ENCODE measurements at places on chromosomes 3 and 15.

GRCh38 chr15:77036537-77037387 lies 34.1 kb downstream of the TSPAN3 start:
- no peak for DNase-seq

GRCh38 chr3:72446218-72447058 lies 401.8 kb downstream of the SHQ1 start:
- DNase-seq = no peak

DNA sequence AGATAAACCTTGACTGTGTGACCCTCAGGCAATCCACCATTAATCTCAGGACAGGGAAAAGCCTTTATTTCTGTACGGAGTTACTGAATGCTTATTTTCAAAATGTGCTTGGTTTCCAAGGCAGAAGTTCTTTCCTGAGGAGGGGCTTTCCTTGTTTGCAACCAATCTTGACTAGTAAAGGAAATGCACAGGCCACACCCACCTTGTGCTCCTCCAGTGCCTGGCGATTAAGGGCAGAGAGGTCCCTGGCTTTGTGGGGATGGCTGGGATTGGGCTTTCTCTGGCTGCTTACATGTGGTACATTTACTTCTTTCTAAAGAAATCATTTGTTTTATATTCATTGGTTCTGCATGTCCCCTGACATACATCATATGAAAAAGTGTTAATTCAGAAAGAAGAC lies 47.8 kb downstream of the ZNF621 start:
- DNase-seq = no peak

DNA sequence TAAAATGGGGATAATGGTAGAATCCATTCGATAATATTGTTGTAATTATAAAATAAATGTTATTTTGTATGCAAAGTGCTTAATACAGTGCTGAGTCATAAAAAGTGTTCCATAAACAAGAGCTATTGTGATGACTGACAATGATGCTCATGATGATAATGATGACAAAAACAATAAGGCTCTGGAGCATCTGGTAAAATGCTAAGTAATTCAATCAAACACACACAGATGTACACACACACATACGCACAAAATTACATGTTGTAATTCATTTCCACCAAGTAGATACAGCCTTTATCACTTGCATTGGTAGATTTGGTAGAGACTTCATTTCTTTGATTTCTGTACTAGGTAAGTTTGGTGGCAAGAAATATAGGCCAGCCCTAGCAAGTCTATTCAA lies 163.8 kb downstream of the FHIT start:
- no peak for DNase-seq

- no peak for DNase-seq
Observed at GRCh38 chr3:14991151-14991742, 43.9 kb downstream of the NR2C2 start.

DNA sequence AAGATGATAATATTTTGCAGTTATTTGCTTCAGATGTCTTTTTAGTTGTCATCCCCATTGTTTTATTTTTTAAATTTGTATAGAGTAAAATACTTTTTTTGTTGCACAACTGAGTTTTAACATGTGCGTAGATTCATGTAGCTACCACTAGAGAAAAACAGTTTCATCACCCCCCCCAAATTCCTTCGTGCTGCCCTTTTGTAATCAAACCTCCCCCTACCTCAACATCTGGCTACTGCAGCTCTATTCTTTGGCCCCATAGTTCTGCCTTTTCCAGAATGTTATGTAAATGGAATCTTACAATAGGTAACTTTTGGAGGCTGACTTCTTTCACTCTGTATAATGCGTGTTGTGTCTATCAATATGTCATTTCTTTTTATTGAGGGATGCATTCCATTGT lies 232.0 kb upstream of the RASGRP1 start:
- DNase-seq = no peak

DNA sequence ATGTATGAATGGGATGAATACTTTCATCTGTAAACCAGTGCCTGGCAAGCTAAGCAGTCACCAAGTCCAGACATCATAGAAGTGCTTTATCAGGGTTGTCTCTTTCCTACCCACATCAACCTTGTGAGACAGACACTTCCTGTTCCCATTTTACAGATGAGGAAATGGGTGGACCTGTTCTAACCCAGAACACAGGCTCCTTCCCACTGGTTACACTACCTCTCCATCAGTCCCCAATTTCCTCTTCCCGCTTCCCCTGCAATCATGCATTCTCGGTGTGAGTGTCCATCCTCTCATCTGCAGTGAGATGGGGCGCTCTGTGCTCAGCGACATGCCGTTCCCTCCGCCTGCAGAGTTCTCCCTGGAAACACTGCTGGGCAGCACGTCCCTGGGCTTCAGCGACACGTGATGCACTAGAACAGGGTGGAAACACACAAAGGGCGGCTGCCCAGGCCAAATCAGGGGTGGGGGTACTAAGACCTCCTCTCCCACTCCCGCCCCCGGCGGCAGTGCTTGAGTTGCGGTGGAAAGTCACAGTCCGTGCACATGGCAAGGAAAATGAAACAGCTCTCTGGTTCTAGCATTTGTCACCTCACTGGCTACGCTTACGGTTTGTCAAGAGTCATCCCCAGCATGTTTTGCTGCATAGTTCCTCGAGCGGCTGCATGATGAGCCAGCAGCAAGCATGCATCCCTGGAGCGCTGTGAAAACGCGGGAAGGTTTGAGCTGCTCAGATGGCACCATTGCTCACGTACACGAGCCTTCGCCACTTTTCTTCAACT lies 201.1 kb downstream of the ADAMTS17 start:
- no peak for DNase-seq

DNA sequence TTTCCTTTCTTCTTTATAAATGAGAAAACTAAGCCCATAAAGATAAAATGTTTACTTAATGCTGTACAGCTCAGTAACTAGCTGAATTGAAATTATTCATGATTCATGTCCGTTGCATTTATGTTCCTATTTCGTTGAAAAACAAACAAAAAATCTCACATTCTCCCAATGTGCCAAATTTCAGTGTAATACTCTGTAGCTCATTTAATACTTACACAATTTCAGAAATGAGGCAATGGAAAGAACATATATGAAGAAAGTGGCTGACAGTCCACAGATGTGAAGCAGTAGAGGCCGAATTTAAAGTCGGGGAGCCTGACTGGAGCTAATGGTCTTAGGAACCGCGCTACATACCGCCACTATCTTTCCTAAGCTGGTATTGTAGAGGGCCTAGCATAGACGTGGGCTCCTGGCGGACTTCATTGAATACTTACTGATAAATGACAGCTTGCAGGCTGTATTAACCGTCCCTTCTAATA lies 651 bp downstream of the PLSCR2 start:
- no peak for DNase-seq

- no peak for DNase-seq
Observed at GRCh38 chr3:50139718-50140423, 15.3 kb upstream of the SEMA3F start.

DNA sequence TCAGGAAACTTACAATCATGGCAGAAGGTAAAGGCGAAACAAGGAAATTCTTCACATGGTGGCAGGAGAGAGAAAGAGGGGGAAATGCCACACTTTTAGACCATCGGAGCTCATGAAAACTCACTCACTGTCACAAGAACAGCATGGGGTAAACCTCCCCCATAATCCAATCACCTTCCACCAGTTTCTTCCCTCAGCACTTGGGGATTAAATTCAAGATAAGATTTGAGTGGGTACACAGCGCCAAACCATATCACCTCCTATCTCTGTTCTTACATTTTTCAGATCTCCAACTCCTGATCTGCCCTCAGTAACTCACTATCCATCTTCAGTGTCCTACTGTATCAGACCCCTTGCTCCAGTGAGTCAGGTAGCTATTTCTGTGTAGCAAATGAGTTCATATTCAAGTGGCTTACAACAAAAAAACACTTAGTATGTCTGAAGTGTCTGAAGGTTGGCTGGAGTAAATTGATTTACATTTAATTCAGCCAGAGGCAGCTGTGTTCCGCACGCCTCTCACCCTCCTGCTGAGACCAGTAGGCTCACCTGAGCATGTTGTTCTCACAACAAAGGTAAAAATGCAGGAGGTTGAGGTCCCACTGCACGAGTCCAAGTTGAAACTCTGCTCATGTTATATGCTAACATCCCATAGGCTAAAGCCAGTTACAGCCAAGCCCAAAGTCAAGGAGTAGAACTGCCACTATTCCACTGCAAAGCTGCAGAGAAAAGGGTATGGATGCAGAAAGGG lies 180.7 kb upstream of the LMCD1 start:
- no peak for DNase-seq

GRCh38 chr3:111299192-111299615 lies 227.6 kb downstream of the NECTIN3 start:
- DNase-seq = no peak

- DNase-seq = no peak
Observed at GRCh38 chr3:157029365-157029790, 130.6 kb downstream of the CCNL1 start.

- DNase-seq = no peak
Observed at GRCh38 chr3:46129588-46130272, 78.4 kb downstream of the CCR1 start.

DNA sequence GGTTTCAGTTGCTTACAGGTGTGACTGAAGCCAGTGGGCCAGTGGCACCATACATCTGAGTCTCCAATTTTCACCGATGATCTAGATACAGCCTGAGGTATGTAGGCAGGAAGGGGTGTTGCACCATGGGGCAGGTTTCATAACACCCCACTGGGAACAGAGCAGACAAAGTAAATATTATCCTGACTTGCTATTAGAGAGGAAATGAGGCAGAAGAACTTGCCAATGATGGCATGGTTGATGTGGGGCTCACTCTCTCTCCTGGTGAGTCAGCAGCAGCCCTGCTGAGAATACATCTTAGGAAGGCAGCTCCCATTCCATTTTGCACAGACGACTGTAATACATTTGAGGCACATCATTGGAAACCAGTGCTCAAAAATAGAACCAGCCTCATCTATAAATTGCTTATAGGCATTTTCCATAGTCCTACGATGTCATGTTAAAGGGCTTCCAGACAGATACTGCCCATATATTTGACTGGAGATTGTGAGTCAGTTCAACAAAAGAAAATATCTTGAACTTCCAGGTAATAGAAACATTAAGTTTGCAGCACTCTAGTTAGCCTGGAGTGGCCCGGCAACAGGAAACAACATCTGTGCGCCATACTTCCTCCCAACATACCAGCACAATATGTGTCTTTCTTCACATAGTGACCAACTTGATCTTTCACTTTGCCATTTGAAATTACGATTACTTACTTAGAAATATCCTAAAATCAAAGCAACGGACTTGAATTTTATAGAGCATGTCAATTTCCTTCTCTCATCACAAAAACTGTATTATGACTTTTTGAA lies 175.5 kb downstream of the NECTIN3 start:
- DNase-seq = no peak

DNA sequence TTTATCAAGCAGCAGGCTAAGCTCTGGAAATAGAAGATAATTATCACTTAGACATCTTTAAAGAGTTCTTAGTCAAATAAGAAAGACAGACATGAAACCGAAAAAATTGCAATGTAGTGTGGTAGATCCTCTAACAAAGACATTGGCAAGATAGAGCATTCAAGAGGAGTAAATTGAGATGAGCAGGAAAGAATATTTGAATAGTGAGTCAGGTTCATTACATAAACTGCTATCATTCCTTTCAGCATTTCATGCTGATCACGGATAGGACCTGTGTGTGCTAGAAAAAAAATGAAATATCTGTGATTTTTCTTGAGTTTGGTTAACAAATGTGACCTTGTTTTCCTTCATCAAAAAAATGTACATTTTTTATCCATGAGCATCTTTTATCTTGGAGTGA lies 460.9 kb downstream of the OTOL1 start:
- DNase-seq = no peak

GRCh38 chr15:80328496-80328895 lies 75.7 kb upstream of the ARNT2 start:
- no peak for DNase-seq

DNA sequence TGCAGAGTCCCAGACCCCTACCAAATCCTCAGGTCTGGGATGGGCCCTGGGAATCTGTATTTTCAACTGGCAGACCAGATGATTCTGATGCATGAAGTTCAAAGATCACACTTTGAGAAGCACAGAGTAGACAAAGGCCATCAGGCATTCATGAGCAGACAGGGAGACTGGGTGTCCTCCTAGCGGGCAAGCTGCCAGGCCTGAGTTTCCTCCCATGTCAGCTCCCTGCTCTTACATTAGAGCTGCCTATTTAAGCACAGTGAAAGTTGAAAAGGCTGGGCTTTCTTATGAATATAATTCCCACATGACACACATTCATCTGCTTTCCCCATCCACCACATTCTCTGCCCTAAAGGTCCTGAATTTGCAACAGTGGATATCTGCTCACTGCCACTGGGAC lies 14.0 kb downstream of the CAPN3 start:
- no peak for DNase-seq

- no peak for DNase-seq
Observed at GRCh38 chr15:65020419-65020818, 9.0 kb downstream of the MTFMT start.

DNA sequence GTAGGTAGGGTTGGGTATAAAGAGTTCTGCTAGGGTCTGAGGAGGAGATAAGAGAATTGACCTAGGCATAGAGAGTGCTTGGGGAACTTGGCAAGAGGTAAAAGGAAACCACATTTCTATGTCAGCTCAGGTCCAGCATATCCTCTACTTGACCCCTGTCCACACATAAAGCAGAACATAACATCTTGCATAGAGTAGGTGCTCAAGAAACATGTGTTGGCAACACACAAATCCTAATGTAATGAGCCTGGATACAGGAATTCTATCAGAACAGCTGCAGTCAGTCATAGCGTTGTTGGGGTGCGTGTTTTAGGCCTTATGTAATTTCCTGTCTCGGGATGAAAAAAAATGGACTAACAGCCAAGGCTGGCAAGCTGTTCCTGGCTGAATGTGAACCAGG lies 35.0 kb upstream of the PLCL2 start:
- DNase-seq = no peak

- DNase-seq = no peak
Observed at GRCh38 chr15:74127954-74128784, 2.2 kb upstream of the ISLR2 start.

DNA sequence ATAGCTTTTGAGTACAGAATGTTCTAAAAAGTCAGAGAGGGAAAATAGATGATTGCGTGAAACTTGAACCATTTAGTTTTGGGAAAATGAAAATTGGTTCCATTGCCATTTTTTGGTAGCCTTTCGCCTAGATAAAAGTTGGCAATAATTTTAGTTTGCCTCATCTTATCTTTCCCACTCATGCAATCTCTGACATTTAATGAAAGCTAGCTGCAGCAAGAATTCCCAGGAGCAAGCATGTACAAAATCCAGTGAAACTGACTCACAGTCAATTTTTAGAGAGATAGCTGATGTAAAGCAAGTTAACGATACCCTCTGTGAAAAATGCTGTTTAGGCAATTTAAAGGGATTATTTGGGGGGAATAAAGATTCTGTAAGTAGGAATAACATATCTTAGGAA lies 797.4 kb downstream of the GRM7 start:
- no peak for DNase-seq

All from stimulated activated CD8-positive, alpha-beta memory T cell treated with anti-CD3 and anti-CD28 coated beads, Interleukin-7, amount 100 ng/mL, for 24 hours (primary cell).